ENCODE measurements at places on chromosomes 12 and 14.

DNA sequence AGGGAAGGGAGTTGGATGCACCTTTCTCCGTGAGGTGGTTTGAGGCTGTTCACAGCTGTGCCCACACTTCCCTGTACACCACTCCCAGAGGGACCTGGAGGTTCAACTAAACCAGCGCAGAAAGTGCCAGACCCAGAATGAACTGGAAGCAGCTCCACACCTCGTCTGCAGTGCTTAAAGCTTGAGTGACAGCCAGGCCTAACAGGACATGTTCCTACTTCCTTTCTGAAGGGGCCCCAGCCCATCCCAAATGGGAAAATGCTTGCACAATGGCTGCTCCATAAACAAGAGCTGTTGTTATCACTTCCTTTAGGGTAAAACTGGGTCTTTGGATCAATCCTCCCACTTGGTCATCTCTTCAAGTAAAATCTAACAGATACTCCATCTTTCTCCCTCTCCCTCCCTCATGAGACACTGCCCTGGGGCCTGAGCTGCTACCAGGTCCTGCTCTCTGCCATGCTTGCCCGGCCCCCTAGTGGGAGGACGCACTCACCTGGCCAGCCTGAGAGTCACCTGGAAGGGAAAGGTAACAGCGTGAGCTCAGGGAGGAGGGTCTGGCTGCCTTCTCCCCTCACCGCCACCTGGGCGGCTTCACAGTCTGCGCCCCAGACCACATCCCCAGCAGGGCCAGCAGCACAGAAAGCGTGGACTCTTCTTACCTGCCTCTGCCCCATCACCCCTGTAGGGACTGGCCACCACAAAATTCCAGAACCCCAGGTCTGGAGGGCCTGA lies 33.5 kb downstream of the ISCA2 start:
- no peak for DNase-seq

- DNase-seq, result no peak
Observed at GRCh38 chr14:56400109-56400825, 179.3 kb upstream of the TMEM260 start.

GRCh38 chr14:101888182-101888581 lies 76.2 kb upstream of the DYNC1H1 start:
- DNase-seq, result no peak

DNA sequence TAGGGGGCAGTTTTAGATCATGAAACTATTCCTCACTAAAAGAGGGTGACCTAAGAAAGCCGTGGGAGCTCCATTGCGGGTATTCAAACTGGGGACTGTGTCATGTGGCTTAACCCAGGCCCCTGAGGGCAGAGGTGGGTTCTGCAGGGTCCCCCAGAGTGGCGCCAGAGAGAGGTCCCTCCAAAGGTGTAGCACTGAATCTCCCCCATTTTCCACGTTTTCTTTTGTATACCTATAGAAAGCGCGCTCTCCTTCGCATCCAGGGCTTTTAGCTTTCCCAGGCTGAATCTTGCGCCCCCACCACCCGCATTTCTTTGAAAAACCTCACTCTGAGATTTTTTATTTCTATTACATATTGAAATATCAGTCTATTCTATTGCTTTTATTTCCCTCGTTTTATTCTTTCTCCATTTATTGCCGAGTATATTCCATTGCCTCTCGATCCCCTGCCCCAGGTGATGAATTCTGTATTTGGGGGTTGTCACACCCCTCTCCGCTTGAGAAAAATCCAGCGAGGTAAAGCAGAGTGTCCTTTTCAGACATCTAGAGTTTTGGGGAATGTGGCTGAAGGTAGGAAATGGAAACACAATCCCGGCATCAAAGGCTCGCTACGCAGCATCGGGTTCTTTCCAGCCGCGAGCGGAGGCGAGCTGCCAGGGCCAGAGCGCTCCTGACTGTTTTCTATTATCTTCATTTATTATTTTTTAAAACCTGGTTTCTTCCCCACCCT lies 870 bp upstream of the HOXC13 start:
- DNase-seq, result no peak

GRCh38 chr12:30847259-30847658 lies 79.3 kb upstream of the TSPAN11 start:
- DNase-seq, result peak; percentile 55

GRCh38 chr12:53053218-53054111 lies 3.6 kb downstream of the TNS2 start:
- no peak for DNase-seq

DNA sequence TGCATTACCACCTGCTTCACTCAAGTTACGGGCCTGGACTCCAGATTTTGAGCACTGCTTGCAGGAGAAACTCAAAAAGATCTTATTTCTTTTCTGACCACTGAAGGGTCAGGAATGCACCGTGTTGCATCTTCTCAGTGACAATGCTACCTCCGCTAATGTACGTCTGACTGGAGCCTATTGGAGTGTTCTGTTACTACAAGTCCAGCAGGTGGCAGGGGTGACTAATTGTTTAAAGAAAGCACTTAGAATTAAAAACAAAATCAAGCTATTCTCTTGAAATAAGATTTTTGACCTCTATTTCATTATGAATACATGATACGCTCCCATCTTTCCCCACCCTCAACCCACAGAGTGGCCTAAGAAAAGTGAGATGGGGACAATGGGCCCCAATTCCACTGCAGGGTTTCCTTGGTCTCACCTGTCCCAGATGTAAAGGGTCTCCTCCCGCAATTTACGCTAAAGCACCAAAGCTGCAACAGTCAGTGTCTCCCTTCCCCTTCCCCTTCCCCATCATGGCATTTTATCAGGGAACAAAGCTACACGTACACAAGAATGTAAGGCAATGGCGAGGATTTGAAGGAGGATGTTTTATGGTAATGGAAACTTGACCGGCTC lies 2.2 kb downstream of the TBPL2 start:
- DNase-seq, result no peak

- DNase-seq, result no peak
Observed at GRCh38 chr12:101794574-101794973, 36.2 kb downstream of the GNPTAB start.

GRCh38 chr14:42200957-42201356 lies 594.3 kb downstream of the LRFN5 start:
- no peak for DNase-seq

GRCh38 chr14:60599727-60600126 lies 49.5 kb downstream of the SIX1 start:
- DNase-seq, result no peak

DNA sequence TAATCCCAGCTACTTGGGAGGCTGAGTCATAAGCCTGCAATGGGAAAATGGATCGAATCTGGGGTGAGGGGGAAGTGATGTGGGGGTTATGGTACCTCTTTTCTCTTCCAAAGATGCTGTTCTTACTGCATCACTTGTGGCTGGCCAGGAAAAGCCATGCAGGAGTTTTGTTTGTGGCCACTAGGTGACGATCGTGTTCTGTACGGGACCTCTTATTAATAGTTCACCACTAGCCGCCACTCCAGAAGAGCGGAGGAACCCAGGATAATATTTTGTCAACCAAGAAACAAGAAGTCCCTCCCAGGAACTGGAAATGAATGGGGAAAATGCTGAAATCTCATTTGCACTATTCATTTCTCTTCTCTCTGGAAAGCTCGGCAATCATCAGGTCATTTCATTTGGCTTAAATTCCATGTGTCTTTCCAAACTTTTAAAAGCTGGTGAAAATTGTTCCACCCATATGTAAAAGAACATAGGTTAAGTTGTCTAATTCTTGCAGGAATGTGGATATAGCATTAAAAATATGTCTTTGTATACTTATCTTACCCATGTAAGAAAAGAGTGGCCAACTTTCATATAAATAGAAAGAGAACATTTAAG lies 8.9 kb downstream of the GPR65 start:
- DNase-seq, result no peak

DNA sequence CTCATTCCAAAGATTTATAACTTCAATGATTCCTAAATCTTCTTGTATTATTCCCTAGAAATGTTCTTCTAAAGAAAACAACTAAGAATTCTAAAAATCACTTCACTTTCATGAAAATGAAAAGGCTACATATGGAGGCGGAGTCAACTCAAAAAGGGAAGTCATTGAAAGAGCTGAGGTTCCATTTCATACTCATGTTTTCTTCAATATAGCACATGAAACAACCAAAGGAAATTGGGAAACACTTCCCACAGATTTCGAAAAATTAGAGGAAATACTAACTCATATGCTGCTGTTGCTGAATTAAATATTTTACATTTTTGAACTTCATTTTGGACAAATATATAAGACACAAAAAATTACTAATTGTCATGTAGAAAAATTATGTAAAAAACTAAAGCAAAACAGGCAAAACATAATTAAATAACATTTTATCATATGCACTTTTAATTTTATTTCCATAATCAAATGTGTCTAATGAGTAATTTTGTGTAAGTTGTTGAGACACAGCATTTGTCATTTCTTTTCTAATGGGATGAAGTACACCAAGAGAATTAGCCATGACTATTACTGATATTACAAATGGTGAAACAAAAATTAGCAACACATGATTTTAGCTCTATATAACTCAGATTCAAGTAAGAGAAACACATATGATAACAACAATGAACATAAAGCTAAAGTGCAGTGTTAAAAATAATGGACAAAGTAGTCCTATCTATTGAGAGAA lies at the start of gene CD163:
Gene CD163, minus strand, starts transcription at position 92 of the 730 bp plus-strand sequence. Its CDS starts 87 bp downstream, at position 5.
- no peak for DNase-seq

DNA sequence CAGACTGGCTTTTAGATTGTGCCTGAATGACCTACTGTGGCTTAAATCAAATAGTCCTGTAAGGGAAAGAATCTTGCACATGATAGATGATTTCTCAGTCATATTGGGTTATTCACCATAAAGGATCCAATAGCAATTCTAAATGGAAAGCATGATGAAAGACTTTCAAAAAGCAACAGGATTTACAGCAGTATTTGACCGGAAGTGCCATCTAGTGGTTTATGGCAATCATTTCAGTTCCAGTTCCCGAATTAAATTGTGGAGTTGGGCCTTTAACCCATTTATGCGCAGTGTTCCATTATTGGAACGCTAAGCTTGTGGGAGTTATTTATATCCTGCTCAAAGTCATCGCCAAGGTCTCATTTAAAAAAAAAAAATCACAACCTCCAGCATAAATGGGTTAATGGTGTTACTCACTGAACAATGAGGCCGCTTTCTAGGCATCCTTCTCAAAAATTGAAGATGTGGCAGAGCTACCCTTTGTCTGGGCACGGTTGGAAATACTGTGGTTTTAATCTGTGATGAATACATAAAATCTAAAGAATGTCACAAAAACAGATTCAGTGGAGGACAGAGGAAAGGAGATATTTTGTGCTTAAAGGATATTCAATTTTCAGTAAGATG lies 60.8 kb upstream of the REP15 start:
- DNase-seq, result no peak

- no peak for DNase-seq
Observed at GRCh38 chr12:126247936-126248335, 1182.7 kb downstream of the AACS start.

- DNase-seq, result no peak
Observed at GRCh38 chr14:92690171-92691011, 58.0 kb downstream of the LGMN start.

- no peak for DNase-seq
Observed at GRCh38 chr14:81679226-81679625, 145.6 kb upstream of the SEL1L start.

DNA sequence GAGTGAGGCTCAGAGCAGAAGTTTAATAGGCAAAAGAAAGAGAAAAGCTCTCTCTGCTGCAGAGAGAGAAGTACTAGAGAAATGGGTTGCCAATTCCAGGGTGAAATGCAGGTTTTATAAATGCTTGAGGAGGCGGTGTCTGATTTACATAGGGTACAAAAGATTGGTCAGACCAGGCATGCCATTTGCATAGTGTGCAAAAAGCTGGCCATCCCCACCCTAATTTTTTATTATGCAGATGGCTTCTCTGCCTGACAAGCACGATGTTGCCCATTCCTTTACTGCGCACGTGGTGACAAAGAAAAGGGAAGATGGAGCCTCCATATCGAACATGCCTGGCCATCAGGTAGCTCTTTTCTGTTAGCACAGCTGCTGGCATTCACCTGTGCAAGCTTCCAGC lies 209.3 kb upstream of the PPFIA2 start:
- no peak for DNase-seq

GRCh38 chr12:94094700-94095099 lies 53.7 kb upstream of the PLXNC1 start:
- no peak for DNase-seq

GRCh38 chr12:65903691-65904383 lies 79.6 kb downstream of the HMGA2 start:
- DNase-seq, result no peak

DNA sequence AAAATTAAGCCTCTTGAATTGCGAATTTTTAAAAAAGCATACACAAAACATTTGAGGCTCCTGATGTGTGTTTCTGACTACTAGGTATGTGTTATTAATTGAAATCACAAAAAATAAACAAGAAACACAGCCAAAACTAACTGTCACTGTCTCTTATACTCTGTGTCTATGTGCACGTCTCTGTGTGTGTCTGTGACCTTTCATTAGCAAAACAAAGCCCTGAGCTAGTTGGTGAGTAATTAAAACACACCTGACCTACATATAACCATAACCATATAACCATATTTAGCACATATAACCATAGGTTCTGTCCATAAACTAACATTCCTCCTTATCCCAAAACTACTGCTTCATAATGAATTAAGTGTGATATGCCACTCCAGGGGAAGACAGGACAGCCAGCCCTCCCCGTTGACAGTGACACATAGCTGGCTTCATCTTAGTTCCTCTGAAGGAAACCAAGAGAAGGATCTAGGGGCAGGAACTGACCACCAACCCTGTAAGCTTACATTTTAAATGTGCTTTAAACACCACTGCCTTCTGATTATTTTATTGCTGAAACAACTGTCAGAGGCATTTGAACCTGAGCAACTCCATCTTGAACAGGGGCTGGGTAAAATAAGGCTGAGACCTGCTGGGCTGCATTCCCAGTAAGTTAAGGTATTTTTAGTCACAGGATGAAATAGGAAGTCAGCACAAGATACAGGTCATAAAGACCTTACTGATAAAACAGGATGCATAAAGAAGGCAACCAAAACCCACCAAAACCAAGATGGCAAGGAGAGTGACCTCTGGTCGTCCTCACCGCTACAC lies 106.7 kb downstream of the PPP2R5E start:
- no peak for DNase-seq

- DNase-seq, result no peak
Observed at GRCh38 chr14:100131181-100131580, 28.3 kb downstream of the DEGS2 start.

- DNase-seq, result no peak
Observed at GRCh38 chr14:72517736-72518135, 376.2 kb downstream of the DPF3 start.

- DNase-seq, result no peak
Observed at GRCh38 chr14:54138354-54139038, 181.9 kb upstream of the BMP4 start.

GRCh38 chr12:56252649-56253048 lies 5.5 kb downstream of the ANKRD52 start:
- no peak for DNase-seq

GRCh38 chr12:129489100-129489676 lies 414.6 kb downstream of the TMEM132D start:
- no peak for DNase-seq

GRCh38 chr14:65833267-65833880 lies 420.8 kb downstream of the FUT8 start:
- no peak for DNase-seq

- DNase-seq, result no peak
Observed at GRCh38 chr12:61750604-61751003, 509.6 kb upstream of the USP15 start.

DNA sequence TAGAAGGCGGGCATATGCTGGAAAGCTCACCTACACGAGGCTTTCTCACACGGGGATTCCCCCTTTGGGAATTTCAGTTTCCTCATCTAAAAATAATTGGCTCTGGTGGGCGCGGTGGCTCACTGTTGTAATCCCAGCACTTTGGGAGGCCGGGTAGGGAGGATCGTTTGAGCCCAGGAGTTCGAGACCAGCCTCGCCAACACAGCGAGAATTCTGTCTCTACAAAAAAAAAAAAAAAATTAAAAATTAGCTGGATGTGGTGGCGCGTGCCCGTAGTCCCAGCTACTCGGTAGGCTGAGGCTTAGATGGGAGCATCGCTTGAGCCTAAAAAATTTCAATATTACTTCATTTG lies 400 bp upstream of the NDUFA12 start:
- DNase-seq, result no peak

Data from HS-27A (cell line).